ENCODE measurements at places on chromosomes 7 and 10.

DNA sequence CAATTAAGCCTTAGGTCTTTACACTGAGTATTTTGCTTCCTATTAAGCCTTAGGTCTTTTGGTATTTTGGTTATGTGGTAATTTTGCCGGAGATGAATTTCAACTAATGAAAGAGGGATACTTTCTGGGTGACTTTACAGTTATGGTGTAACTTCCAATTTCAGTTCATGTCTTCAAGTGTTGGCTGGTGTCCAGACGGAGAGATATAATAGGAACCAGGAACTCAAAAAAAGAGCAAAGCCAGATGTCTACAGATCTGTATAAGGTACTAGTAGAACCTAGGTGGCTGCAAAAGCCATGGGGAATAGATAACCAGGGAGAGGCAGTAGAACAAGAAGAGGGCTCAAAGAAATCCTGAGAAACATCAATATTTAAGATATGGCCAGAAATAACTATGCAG lies 12.3 kb downstream of the ERCC6 start:
- DNase-seq: no peak

- no peak for DNase-seq
Observed at GRCh38 chr10:46040004-46040403, 6.1 kb downstream of the MSMB start.

GRCh38 chr10:112189465-112189864 lies 5.9 kb upstream of the GPAM start:
- DNase-seq: no peak

DNA sequence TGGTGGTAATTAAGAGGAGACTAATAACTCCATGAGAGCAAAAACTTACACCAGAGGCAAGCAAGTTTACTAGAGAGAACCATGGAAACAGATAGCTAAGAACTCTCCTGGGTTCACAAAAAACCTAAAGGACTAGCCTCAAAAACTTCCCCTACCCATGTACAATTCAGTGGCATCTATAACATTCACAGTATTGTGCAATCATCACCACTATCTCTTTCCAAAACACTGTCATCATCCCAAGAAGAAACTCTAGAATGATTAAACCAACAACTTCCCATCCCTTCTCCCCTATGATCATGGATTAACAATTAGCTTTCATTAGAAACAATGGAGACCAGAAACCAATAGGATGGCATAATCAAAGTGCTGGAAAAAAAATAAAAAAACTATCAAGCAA lies 1038.3 kb downstream of the LRMDA start:
- DNase-seq: no peak

GRCh38 chr7:100783804-100784203 lies 43.5 kb downstream of the EPHB4 start:
- no peak for DNase-seq

GRCh38 chr7:10779465-10780399 lies 193.9 kb upstream of the PHF14 start:
- no peak for DNase-seq

GRCh38 chr10:3631701-3632330 lies 153.2 kb downstream of the KLF6 start:
- DNase-seq: no peak

DNA sequence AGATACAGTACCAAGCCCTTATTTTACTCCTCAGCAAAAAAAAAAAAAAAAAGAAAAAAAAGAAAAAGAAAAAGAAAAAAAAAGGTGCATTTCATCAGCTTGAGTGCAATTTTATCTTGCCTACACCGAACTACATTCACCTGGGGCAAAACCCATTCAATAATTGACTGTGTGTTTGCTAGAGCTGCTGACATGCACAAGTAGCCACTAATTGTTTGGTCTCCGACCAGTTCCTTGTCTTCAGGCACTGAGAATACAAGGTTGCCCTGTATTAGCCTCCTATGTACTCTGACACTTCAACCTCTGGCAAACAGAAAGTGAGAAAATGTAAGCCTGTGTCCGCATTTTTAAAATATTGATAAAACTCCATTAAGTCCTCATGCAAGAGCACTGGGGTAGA lies 1579.4 kb upstream of the LRRTM3 start:
- DNase-seq: no peak

- DNase-seq: no peak
Observed at GRCh38 chr10:104016661-104017060, 49.7 kb downstream of the SLK start.

GRCh38 chr7:36295090-36295489 lies 94.6 kb upstream of the ANLN start:
- DNase-seq: no peak

DNA sequence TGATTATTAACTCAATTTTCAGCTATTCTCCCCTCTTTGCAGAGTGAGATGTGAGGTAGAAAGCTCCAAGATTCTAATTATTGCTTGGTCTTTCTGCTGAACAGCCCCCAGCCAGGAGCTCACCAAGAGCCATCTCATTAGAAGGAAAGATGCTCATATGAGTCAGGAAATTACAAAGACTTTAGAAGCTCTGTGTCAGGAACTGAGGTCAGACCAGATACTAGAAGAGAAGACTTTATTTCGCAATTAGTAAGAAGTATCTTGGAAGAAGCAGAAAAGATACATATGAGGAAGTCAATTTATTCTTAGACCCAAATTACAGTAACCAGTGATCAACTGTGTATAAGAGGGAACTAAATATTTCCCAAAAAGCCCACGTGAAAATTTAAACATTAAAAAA lies 626.9 kb downstream of the ZWINT start:
- DNase-seq: no peak

DNA sequence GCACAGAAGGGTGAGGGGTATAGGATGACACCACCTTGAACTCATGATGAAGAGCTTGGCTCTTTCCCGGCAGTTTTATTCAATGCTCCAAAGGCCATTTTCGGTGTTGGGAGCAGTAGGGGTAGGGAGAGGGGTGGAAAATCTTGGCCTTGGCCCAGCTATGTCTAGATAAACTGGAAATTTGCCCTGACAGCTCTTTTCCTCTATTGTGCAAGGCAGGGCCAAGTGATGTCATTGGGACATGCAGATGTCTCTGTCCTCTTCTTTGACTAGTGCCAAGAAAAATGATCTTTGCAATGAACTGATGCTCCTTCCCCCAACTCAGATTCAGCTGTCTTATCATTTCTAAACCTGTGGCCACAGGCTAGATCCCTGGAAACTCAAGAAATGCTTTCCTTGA lies 27.7 kb upstream of the PRKCQ start:
- no peak for DNase-seq

- no peak for DNase-seq
Observed at GRCh38 chr10:10745291-10745690, 272.4 kb upstream of the CELF2 start.

GRCh38 chr7:41328544-41328943 lies 374.3 kb downstream of the INHBA start:
- DNase-seq: no peak

DNA sequence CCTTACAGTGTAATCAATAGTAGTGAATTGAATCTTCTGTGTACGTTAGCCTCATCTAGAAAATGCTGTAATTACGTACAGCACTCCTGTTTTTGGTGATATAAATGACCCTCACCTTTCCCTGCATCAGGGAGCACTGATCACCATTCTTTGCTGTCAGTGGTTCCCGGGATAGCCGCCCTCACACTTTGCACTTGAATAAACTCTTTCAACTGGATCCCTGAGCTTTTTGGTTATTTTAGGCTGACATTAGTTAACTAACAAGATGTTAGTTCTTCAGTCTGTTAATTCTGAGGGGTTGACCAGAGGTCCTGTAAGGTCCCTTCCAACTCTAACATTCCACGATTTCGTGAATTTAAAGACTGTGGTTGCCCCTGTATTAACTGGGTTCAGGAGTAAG lies 23.4 kb upstream of the ZC3HAV1 start:
- no peak for DNase-seq

DNA sequence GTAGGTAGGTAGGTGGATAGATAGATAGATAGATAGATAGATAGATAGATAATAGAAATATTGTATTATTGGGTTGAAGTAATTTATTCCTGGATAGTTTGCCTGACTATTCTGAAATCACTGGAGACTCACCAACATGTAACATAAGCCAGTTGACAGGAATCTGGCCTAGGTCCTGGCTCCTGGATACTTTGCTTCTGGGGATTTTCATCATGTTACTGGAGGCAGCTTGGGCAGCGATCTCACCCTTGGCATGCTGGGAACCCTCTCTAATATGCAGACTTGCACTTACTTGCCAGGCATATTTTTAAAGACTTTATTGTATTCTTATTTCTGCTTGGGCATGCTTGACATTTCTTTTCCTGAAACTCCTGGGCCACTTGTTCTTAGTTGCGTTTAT lies 709.1 kb upstream of the FZD8 start:
- DNase-seq: no peak

GRCh38 chr7:111911166-111911961 lies 294.8 kb downstream of the DOCK4 start:
- no peak for DNase-seq

DNA sequence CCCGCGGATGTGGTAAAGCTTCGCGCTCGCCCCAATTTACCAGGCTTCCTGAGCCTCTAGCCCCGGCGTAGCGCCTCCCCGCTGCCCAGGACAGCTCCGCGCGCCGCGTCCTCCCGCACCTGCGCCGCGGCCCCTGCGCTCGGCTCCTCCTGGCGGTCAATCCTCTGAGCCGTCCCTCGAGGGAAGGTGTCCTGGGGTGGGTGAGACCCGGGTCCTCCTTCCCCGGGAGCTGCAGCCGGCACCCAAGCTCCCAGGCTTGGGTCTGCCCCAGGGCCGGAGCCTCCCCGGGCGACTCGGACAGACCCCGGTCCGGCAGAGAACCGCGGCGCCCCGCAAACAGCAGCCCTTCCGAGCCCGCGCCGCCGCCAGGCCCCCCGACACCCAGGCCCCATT lies 512 bp downstream of the OSBPL3 start:
- DNase-seq: no peak

DNA sequence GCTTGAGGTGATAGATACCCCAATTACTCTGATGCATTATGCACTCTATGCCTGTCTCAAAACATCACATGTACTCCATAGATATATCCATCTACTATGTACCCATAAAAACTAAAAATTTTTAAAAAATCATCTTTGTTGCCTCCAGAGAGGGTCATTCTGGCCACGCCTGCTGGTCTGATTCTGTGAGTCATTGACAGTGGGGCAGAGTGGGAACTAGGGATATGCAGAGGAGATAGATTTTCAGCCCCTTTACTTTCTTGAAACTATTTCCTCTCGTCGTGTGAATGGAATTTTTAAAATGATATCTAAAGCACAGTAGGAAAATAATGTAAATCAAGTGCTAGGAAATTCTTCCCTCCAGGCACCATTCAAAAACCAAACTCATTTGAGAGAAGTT lies 715.0 kb upstream of the NRP1 start:
- no peak for DNase-seq

GRCh38 chr10:28256776-28257175 lies 46.1 kb downstream of the MPP7 start:
- DNase-seq: no peak

Measured in NCI-H1417 treated with DMSO at 0.1 percent for 48 hours (cell line).